NCI-H146 (cell line): ENCODE measurements at places on chromosomes 16 and 17.
A peak's percentile ranks its signal among the peaks of the same experiment; 100 is the strongest.

- DNase-seq: no peak
Observed at GRCh38 chr17:82653651-82654528, 5.6 kb upstream of the WDR45B start.

DNA sequence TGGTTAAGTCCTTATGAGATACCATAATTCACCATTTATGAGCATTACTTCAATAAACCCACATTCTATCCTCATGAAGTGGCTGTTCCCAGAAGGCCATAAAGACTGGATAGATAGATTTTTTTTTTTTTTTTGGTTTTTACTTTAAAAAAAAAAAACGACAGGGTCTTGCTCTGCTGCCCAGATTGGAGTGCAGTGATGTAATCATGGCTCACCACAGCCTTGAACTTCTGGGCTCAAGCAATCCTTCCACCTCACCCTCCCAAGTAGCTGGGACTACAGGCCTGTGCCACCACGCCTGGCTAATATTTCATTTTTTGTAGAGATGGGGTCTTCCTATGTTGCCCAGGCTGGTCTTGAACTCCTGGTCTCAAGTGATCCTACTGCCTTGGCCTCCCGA, 102.3 kb downstream of the XYLT1 start:
- DNase-seq: no peak

DNA sequence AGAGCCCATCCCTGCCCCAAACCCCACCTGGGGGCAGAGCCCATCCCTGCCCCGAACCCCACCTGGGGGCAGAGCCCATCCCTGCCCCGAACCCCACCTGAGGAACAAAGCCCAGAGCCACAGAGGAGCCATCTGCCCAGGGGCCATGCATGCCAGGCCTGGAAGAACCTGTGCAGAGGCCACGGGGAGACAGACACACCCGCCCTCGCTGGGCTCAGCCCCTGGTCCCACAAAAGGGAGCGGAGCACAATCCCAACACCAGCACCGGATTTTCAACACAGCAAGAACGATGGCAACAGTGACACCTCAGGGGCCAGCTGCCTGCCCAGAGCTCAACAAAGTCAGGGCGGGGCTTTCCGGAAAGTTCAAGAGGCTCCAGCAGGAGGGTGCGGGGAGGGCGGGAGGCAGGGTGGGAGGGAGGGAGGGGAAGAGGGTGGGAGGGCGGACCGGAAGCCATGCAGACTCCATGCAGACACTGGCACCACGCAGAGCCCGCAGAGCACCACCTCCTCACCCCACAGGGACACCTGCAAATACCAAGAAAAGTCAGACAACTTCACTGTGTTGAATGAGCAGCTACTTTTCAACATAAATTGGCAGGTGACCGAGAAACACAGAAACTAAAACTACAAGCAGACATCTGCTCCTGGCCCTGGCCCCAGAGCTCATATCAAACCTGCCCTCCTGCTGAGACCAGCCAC, 27.9 kb upstream of the C16orf95 start:
- DNase-seq: no peak

DNA sequence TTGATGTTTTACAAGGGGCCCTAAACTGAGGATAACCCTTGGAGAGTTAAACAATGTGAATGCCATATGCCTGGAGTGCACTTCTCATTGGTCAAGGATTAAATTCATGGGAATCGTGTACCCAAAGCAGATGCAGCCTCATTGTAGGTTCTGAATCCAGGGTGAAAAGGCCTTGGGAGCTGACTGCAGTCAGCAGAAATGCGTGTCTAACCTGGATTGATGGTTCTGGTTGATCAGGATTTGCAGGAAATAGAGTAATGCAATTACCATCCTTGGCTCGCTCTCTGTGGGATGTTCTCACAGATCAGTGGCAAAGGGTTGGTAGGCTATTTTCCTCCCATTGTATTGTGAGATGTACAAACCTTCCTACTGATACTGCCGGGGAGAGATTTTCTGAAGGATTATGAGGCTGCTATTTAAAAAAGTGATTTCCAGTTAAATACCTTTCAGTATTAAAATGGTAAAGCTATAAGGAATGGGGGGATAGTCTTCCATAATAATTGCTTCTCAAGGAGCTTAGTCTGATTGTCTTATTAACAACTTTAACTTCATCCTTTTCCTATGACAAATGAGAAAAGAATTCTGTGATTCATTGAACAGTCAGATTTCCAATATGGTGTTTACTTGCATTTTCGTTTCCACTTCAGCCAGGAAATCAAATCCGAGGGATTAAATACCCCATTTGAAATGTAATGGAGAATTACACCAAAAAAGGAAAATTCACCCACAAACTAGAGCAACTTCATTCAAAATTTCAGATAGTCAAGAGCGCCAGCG, 1028.1 kb upstream of the EEF2KMT start:
- DNase-seq: no peak

DNA sequence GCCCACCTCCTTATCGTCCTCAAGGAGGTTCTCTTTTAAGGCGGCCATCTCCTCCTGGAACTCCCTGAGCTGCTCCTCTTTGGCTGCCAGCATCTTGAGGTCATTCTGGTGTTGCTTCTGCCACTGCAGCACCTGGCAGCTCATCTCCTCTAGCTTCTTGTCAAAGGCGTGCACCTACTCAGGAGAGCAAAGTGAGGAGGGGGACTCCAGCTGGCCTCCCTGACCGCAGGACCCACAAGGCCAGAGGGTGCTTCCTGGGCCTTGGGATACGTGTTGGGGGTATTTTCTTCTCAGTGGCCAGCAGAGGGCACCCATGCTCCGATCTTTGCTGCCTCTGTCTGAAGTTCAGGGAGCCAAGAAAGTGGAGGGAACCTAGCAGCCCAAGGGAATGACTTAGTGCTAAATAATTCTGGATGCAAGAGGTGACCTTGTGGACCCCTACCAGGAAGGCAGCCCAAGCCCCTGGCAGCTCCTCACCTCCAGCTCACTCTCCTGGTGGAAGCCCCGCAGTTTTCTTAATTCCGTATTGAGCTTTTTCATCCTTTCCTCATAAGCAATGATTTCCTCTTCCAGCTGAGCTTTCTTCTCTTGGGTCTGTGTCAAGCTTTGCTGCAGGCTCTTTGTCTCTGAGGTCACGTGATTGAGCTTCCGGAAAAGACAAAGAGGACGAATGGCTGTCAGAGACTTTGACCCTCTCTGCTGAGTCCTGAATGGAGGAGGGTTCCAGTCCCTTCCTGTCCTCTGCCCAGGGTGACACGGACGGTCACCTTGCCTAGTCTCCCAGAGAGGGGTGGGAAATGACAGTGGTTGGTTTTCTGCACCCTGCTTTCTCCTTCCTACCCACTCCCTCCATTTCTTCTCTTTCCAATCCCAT, 31.4 kb downstream of the DHX38 start:
- DNase-seq: peak; percentile 75

DNA sequence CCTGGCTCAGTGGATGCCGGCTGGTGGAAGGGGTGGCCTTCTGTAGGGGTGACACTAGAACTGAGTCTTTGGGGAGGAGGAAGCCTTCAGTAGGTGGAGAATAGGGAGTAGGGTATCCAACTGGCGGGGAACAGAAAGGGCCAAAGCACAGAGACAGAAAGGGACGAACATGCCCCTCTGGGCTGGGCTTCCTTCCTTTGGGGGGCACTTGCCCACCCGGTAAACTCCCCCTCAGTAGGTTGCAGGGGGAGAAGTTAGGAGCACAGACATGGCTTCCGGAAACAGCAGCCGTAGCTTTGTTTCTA, 774 bp downstream of the ENGASE start:
- DNase-seq: no peak

- DNase-seq: no peak
Observed at GRCh38 chr17:67577429-67578141, 140.2 kb upstream of the NOL11 start.

GRCh38 chr17:51056813-51057510, 63.7 kb downstream of the SPAG9 start:
- DNase-seq: peak; percentile 51

- DNase-seq: no peak
Observed at GRCh38 chr17:31415004-31415454, 23.6 kb downstream of the RAB11FIP4 start.

- no peak for DNase-seq
Observed at GRCh38 chr17:28777178-28777577, 33.4 kb downstream of the TRAF4 start.

DNA sequence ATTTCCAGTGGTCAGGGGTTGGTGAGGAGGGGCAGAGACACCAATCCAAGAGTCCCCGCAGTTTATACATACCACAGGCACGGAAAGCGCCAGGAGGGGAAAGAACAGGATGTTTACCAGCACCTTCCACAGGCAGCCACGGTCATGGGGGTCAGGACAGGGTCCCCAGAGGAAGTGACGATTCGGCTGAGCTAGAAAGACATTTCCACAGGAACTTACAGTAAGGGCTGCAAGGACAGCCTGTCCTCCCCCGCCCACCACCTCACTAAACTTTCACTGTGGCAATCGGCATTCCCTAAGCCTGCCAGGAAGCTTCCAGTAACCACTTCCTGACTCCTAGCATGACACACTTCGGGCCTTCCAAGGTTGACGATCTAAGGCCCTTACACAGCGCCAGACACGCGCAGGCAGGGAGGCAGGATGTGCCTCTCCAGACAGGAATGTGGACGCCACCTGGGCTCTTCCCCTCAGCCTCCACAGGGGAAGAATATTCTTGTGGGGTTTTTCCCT, 1.2 kb upstream of the MT2A start:
- DNase-seq: no peak

- DNase-seq: peak; percentile 8
Observed at GRCh38 chr16:51222016-51222415, 70.9 kb upstream of the SALL1 start.

DNA sequence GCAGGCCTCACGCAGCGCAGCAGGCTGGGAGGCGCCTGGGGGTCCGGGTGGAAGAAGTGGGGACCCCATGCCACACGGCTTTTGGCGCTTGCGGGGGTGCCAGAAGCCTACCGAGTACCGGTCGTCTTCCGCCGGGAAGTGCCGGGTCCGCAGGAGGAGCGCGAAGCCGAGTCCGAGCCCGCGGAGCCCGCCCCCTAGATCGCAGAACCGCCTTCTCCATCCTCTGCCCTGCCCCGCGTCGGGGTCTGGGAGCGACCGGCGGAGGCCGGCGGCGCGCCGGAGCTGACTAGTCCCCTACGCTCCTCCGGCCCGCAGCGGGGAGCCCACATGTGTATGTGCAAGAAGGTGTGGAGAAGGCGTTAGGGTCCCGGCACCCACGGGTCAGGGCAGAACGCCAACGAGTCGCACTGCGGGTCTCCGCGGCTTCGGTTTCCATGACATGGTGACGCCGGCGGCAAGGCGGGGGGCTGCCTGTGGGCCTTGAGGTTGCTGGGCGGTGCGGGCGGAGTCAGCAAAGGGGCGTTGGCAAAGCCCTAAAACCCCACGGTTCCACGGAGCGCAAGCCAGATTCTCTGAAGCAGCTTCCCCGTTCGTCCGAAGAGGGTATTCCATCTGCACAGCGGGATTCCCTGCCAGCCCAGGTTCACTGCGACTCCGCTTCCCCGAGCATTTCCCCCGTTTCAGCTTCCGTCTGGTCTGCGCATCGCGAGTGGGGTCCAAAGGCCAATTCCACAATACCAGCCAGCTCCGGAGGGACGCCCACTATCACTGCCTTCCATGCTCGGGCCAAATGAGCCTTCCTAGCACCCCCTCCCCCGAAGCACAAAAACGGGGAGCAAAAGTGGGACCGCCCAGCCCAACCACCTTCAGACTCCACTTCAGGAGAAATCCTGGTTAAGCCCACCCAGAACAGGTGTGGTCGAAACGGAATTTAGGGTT, 2.3 kb upstream of the LHX1 start:
- DNase-seq: peak; percentile 31

- DNase-seq: no peak
Observed at GRCh38 chr16:19532601-19533000, 8.9 kb downstream of the CCP110 start.

DNA sequence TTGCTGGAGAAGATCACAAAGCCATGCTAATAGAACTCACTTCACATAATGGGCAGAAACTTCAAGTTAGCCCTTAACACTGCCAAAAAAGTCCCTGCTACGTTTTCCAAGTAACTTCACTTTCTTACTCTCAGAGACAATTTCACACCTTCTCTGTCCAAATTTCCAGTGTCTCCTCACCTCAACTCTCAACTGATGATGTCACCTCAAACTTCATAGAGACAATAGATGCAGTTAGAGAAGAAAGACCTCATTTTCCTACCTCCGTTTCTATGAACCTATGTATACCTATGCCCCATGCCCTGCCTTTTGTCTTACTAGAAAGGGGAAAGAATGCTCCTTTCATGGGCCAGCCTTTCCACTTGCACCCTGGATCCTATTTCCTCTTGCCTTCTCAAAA, 14.2 kb upstream of the EFCAB3 start:
- no peak for DNase-seq

DNA sequence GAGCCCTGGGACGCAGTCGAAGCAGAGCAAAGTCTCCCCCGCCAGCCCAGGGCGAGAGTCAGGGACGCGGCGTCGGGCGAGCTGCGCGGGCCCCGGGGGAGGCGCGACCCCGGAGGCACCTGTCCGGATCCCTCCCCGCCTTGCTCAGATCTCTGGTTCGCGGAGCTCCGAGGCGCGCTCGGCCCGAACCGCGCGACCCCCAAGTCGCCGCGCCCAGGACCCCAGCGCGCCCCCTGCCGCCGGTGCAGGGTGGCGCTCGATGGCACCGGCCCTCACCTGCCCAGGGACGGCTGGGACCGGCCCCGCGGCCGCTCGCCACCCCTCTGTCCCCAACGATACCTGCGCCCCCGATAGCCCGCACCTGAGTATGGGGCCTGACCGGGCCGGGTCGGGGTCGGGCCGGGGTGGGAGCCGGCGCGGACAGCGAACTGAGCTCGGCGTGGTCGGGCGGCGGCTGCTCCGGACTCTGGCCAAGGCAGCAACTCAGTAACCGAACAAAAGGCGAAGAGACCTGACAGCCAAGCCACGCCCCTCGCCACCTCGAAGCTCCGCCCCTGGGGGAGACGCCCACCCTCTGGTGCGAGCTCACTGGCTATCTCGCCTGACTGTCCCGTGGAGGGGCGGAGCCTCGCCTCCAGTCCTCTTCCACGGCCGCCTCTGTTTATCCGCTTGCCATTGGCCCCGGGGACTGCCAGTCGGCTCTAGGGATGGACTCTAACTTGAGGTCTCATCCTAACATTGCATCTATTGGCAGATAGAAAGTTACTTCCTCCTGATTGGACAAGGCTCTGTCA, at the start of gene JUP:
Gene JUP (minus strand): TSS at position 485 of the 794 bp plus-strand sequence. CDS start 14,857 bp downstream, outside the sequence.
- DNase-seq: peak; percentile 100

DNA sequence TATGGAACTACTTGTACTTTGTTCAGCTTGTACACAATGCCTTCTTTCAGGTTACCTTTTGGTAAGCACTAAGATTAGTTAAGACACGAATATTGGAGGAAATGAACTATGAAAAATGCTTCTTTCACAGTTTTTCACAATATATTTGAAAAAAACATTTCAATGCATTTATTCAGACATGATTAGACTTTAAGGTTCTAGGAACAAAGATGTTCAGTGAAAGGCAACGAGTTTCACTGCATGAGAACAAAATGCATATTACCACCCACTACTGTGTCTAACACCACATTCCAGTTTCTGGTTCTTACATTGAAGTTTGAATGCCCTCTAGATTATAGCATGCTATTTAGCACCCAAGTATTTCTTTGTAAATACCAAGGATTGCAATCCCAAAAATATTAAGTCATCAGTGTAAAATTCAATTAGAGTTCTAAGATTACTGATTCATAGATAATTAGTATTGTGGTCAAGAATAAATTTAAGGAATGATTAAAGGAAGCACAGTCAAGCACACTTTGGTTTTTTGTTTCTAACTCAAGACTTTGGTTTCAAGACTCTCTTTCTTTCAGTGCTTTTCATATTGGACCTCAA, 261.7 kb downstream of the CEP112 start:
- no peak for DNase-seq
